Smooth muscle cell of the umbilical artery (primary cell): ENCODE measurements at places on chromosomes 13 and 19. TPM values are rescaled to one million over a fixed set of nuclear protein-coding genes. Genes with fewer than 3 reads are reported as not detected.

The CYP4F2 gene
- total RNA-seq: not detected in 2 replicates

The SKA3 gene
- total RNA-seq: 2.7 and 4.4 TPM in 2 replicates

The CGB8 gene
- not detected in 2 replicates for total RNA-seq

The CEACAM8 gene
- total RNA-seq: not detected in 2 replicates

The LILRA1 gene
- not detected in 2 replicates for total RNA-seq

The GPR12 gene
- total RNA-seq: not detected in 2 replicates

The ZNF587B gene
- 26.7 and 31.7 TPM in 2 replicates for total RNA-seq

The ZNF579 gene
- 3.9 and 6.5 TPM in 2 replicates for total RNA-seq

The OXGR1 gene
- not detected in 2 replicates for total RNA-seq

The DPF1 gene
- total RNA-seq: 0.89 and 2.4 TPM in 2 replicates

The CCDC70 gene
- not detected in 2 replicates for total RNA-seq

The TFDP1 gene
- total RNA-seq: 48.7 and 81.2 TPM in 2 replicates

The KIR3DL2 gene
- not detected in 2 replicates for total RNA-seq

The ZNF682 gene
- total RNA-seq: 1.8 and 3.5 TPM in 2 replicates

The KMT2B gene
- total RNA-seq: 5.9 and 16.0 TPM in 2 replicates

The PDX1 gene
- not detected in 2 replicates for total RNA-seq

The SOX21 gene
- total RNA-seq: not detected in 2 replicates

The MISP3 gene
- 0.78 and 1.2 TPM in 2 replicates for total RNA-seq

The SIGLEC8 gene
- total RNA-seq: not detected in 2 replicates

The ETHE1 gene
- total RNA-seq: 49.8 and 63.5 TPM in 2 replicates

The ZNF66 gene
- 0.59 and 1.8 TPM in 2 replicates for total RNA-seq

The ZNF90 gene
- 1.2 and 1.7 TPM in 2 replicates for total RNA-seq

The GPR18 gene
- not detected in 2 replicates for total RNA-seq

The PVR gene
- total RNA-seq: 137 and 147 TPM in 2 replicates

The SOX1 gene
- not detected in 2 replicates for total RNA-seq

The ZNF681 gene
- total RNA-seq: 0.59 and 0.60 TPM in 2 replicates

The FFAR3 gene
- not detected in 2 replicates for total RNA-seq

The ADM5 gene
- 0.51 and 0.59 TPM in 2 replicates for total RNA-seq

The TNFSF13B gene
- 2.1 and 3.9 TPM in 2 replicates for total RNA-seq

The MEX3D gene
- 33.6 and 45.5 TPM in 2 replicates for total RNA-seq

The COX7A1 gene
- 4.3 and 14.8 TPM in 2 replicates for total RNA-seq

The ZNF439 gene
- 8.9 and 11.0 TPM in 2 replicates for total RNA-seq

The PRSS57 gene
- not detected in 2 replicates for total RNA-seq

The CUL4A gene
- 103 and 151 TPM in 2 replicates for total RNA-seq

The PPP1R15A gene
- 47.0 and 52.0 TPM in 2 replicates for total RNA-seq

The NBEA gene
- total RNA-seq: 20.5 and 24.2 TPM in 2 replicates
